NCI-H510A treated with DMSO at 0.1 percent for 48 hours (cell line): ENCODE measurements at places on chromosomes 5 and 9.

DNA sequence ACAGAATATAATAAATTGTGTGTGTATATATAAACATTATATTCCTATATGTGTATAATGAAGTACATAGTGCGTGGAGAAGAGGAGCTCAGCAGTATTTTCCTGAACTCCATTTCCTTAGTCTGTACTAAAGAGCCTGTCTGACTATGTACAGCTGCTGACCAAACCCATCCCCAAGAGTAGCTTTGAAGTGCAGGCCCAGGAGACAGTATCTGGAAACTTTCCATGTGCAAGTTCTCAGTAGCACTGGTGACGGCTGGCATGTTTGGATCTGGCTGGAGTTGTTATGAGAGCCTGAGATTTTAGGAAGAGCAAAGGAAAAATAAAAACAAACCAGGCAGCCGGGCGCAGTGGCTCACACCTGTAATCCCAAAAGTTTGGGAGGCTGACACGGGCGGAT, 244.2 kb downstream of the RFK start:
- DNase-seq, result no peak

DNA sequence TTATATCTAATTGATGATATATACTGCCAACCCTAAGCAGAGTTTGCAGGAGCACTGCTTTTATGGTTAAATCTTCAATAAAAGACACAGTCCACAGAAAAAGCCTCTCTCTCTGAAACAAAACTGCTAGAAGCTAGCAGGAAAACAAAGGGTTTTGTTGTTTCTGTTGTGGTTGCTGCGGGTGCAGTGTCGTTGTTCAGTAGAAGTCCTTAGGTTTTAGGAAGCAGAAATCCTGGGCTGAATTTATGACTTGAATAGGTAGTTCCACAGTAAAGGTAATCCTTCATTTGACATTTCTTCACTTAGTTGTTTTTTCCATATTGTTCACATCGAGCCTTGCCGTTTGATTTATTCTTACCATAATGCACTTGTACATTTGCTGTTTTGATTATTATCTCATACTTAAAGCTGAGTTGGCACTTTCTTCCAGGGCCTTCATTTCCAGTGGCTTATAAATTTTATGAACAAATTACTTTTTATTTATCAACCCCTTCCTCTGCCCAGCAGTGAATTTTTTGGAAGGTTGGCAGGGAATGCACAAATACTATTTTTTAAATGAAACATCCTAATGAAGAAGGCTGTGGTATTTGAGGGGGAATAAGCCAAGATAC, 209.6 kb upstream of the SLC30A5 start:
- DNase-seq, result no peak

- DNase-seq, result no peak
Measured at GRCh38 chr5:125891061-125891725, 532.0 kb upstream of the GRAMD2B start.

GRCh38 chr5:79048437-79048836, 21.0 kb downstream of the DMGDH start:
- DNase-seq, result no peak

GRCh38 chr5:131068893-131069643, 96.0 kb downstream of the HINT1 start:
- DNase-seq, result peak; percentile 5

DNA sequence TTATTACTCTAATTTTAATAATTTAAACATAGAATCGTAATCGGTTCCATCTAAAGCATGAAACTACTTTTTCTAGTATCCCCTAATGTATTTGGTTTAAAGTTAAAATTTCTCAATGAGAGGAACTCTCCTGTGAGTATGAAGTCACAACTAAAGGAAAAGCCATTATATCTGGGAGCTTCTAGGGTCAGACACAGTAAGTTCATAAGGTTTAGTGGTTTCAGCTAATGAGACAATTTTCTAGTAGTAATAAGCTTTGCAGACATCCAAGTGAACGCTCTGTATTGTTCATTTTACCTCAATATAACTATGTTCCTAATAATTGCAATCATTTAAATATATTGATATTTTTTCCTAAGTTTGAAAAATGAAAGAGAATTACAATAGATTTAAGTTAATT, 364.4 kb upstream of the CDH9 start:
- DNase-seq, result no peak

GRCh38 chr9:131934673-131935072, 145.0 kb downstream of the MED27 start:
- DNase-seq, result no peak

GRCh38 chr9:18394847-18395351, 79.1 kb upstream of the ADAMTSL1 start:
- peak; percentile 26 for DNase-seq

DNA sequence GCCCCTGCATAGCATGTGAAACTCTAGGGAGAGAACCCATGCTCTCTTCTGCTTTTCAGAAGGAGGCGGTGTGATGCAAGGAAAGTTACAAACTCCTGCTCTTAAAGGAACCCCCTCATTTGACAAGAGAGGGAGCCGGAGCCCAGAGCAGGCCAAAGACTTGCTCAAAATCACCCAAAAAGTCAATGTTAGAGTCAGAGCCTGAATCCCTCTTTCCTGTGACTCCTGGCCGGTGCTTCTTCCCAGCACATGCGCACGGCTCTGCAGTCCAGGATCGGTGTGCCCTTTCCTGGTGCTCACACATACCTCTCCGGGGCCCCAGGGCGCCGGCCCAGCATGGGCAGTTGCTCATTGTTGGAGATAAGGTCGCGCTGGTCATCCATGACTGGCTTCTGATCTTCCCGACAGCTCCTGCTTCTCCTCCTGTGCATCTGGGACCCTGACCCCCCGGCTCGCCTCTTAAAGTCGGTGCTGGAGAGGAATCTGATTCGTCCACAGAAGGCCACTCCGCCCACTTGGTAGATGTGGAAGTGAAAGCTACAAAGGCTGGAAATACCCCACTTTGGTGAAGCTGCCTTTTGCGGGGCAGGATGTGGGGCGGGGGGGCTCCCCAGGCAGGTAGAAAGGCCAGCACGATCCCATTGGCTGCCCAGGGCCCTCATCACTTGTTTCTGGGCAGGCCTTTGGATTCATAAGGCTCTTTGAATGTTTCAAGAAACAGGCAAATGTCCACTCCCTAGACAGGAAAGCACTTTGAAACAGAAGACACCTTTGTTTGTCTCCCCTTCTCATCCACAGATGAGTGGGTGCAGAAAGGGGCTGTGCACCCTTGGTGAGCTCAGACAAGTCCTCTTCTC, at the start of gene CD74:
Gene CD74, minus strand, starts transcription at position 592 of the 857 bp plus-strand sequence. Its CDS starts 161 bp downstream, at position 431.
- no peak for DNase-seq

- peak; percentile 6 for DNase-seq
Measured at GRCh38 chr9:89353989-89354388, 35.7 kb downstream of the SECISBP2 start.

- no peak for DNase-seq
Measured at GRCh38 chr5:31754741-31755675, 116.1 kb downstream of the PDZD2 start.

- no peak for DNase-seq
Measured at GRCh38 chr9:34783951-34784487, 74.1 kb upstream of the CCL21 start.

GRCh38 chr5:75601996-75602395, 9.3 kb upstream of the ANKDD1B start:
- DNase-seq, result no peak

DNA sequence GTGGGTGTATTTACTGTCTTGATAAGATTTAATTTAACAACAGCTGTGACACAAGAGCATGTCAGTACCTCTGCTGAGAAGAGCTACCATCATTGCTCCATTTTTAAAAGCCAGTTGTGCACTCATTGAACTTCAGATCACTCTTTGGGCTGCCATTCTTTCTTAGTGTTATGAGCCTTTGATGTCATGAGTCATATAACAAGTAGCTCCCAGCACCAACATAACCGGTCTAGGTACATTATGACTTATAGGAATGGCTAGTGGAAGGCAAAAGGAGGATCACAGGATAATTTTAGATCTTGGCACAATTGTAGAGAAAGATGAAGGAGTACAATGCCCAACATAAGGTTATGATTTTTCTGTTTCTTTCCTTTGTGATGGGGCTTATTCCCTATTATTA, 170.8 kb upstream of the FBN2 start:
- DNase-seq, result no peak

DNA sequence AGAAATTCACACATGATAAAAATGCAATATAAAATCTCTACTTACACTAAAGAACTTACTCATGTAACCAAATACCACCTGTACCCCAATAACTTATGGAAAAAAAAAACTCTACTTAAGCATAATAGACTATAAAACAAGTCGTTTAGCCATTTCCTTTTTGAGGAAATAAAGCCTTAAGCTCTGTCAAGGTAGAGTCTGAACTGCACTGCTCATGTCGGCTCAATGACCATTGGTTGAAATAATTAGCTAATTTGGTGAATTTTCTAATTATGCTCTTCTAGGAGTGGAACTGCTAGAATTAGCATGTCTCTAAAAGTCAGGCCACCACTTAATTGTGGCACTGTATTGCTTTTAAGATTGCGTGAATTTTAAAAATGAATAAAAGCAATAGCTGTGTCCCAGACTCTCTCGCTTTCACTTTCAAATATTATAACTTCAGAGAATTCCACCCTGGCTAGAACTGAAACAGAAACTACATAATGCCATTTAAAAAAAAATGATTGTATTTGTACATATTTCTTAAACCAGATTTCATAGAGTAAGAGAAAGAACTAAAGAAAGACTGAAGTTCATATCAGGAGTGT, 113.0 kb upstream of the PCA3 start:
- DNase-seq, result no peak

GRCh38 chr5:142836048-142836447, 65.9 kb downstream of the ARHGAP26 start:
- no peak for DNase-seq
